ENCODE measurements at places on chromosomes 5 and 9.

GRCh38 chr9:3458806-3459475, 66.9 kb downstream of the RFX3 start:
- DNase-seq, result no peak

DNA sequence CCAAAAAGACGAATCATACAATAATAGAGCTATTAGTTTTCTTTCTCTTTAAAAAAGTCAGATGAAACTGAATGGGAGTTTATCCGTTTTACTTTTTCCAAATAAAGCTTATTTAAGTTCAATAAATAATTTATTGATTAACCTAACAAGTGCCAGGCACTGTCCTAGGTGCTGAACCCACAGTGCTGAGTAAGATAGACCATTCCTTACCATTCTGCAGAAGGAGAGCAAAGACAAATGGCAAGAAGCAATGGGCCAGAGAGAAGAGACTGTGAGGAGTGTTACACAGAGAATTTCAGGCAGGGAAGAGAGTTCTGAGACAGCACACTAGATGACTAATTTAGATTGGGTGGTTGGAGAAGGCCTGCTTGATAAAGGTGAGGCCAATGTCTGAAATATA, 127.2 kb downstream of the AUH start:
- peak; percentile 7 for DNase-seq

DNA sequence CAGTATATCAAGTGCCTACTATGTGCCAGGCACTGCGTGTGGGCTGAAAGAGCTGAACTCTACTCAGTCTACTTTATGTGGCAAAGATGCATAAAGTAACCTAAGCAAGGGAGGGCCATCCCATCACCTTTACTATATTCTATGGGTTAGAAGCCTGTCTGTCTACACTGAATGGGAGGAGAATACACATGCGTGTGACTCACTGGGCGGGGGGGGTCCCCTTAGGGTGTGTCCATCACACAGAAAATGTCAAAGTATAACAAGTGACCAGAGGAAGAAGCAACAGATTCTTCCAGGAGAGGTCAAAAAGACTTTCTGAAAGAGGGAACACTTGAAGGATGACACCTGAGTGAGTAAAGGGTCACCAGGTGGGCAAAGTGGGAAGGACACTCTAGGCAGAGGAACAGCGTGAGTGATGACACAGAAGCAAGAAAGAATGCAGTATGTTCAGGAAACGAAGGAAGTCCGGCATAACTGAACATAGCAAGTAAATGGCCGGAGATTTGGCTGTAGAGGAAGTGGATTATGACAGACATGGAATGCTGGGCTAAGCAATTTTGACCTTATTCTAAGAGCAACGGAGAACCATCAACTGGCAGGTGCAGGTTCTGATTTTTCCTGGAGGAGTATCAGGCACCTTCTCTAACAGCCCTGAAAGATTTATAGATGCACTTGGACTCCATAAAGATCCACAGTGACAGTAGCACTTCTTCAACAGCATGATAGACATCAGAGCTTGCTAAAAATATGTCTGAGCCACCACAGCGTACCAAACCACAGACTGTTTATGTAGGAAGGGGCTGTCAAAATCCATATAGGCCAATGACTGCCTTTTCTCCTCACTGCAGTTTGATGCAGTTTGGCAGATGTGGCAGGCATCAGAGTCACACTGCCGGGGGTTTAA, 8.0 kb upstream of the WHRN start:
- no peak for DNase-seq

- DNase-seq, result peak; percentile 59
These were observed 54.0 kb downstream of the CCDC171 start for GRCh38 chr9:15606643-15607472.
